Testis (tissue), 5 donors: ENCODE measurements at places on chromosomes 1 and 21. TPM values are rescaled to one million over a fixed set of nuclear protein-coding genes. Genes with fewer than 3 reads are reported as not detected.

Gene ZNF436
- total RNA-seq = 29.0 TPM

Gene GNAT2
- 3.0 TPM for total RNA-seq

Gene TMEM50A
- 52.6 TPM for total RNA-seq

Gene CD53
- total RNA-seq = 2.0 TPM

Gene KCNJ9
- 0.55 TPM for total RNA-seq

Gene AZIN2
- 68.7 TPM for total RNA-seq

Gene HMCN1
- total RNA-seq = 5.2 TPM

Gene WNT2B
- total RNA-seq = 10.6 TPM

Gene NTNG1
- 1.8 TPM for total RNA-seq

Gene MMEL1
- total RNA-seq = 17.2 TPM

Gene GPR153
- 5.7 TPM for total RNA-seq

Gene C1orf185
- 8.2 TPM for total RNA-seq

Gene C1orf116
- total RNA-seq = 0.31 TPM

Gene EXTL1
- total RNA-seq = 2.8 TPM

Gene HCN3
- total RNA-seq = 3.5 TPM

Gene CYYR1
- total RNA-seq = 4.6 TPM

Gene PIGR
- not detected for total RNA-seq

Gene SOAT1
- 24.1 TPM for total RNA-seq

DNA sequence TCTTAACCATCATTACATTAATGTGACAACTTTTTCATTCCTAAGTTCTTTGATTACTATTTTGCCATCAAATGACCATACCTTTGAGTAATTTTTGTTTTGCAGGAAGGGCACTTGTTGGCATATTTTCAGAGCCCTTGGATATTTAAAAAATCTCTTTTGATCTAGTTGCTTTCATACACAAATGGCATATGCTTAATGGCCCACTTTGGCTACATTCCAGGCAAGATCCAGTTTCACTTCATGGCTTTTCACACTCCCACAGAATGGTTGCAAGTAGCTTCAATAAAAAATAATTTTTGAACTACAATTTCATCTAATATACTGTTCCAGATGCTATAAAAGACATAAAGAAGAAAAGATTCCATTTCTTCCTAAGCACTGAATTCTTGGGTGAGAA is 18.1 kb downstream of the ADAM30 start:
- DNase-seq = no peak

DNA sequence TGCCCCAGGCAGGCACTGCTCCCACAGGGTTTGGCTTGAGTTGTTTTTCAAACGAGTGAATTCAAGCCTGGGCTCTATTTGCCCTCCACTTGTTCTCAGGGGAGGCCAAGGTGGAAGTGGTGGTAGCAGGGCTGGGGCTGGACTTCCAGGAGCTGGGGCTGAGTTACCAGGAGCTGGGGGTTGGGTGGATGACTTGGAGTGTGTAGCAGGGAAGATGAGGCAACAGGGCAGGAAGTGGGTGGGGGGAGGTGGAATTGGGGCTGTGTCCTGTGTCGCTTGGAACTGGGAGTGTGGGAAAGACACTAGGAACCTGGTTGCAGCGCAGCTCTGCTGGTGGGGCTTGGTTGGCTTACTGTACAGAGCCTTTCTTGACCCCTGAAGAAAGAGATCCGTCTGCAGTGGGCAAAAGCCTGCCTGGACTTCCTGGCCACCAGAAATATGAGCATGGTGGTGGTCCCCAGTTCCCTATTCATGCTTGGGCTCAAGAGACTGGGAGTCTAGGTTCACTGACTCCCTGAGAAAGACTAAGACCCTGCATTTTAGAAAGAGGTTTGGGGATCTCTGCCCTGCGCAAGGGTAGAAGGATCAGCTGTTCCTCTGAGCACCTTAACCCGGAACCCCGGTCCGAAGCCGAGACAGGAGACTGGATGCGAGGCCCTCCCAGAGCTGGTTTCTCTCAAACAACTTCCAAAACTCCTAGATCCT is 3.1 kb downstream of the TFAP2E start:
- DNase-seq = no peak

DNA sequence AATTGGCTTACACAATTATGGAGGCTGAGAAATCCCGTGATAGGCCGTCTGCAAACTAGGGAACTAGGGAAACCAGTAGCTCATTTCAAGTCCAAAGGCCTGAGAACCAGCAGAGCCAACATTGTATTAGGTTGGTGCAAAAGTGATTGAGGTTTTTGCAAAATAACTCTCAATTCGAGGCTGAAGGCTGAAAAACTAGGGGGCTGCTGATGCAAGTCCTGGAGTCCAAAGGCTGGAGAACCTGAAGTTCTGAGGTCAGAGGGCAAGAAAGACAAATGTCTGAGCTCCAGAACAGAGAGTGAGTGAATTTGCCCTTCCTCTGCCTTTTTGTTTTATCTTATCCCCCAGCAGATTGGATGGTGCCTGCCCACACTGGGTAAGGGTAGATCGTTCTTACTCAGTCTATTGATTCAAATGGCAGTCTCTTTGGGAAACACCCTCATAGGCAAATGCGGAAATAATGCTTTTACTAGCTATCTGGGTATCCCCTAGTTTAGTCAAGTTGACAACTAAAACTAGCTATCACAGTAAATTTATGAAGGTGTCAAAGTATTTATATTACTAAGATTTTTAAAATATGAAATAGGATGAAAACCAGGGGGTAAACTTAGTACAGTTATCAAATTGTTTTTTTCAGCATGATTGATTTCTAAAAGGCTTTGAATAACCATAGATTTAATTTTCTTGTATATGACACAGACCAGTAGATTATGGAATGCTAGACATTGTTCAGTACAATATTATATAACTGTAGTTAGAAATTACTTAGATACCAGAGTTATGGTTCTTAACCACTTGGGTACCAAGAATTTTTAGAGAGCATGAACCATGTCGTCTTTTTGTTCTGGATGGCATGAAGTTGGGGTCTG is 15.4 kb downstream of the RABGAP1L start:
- no peak for DNase-seq

- no peak for DNase-seq
Observed at GRCh38 chr1:109978761-109979488, 5.6 kb upstream of the AHCYL1 start.

- DNase-seq = no peak
Observed at GRCh38 chr1:244325056-244325758, 126.5 kb downstream of the ADSS2 start.

- peak; percentile 53 for DNase-seq
Observed at GRCh38 chr1:24289937-24290595, 29.1 kb upstream of the GRHL3 start.

GRCh38 chr1:10932088-10932487 is 80.4 kb upstream of the TARDBP start:
- DNase-seq = no peak

GRCh38 chr21:42164064-42164789 is 54.7 kb upstream of the ABCG1 start:
- peak; percentile 48 for DNase-seq

GRCh38 chr1:160774886-160775719 is 20.9 kb upstream of the LY9 start:
- no peak for DNase-seq

- DNase-seq = no peak
Observed at GRCh38 chr21:15122241-15122640, 57.4 kb upstream of the NRIP1 start.

- DNase-seq = no peak
Observed at GRCh38 chr1:9621032-9621431, 30.5 kb upstream of the PIK3CD start.

DNA sequence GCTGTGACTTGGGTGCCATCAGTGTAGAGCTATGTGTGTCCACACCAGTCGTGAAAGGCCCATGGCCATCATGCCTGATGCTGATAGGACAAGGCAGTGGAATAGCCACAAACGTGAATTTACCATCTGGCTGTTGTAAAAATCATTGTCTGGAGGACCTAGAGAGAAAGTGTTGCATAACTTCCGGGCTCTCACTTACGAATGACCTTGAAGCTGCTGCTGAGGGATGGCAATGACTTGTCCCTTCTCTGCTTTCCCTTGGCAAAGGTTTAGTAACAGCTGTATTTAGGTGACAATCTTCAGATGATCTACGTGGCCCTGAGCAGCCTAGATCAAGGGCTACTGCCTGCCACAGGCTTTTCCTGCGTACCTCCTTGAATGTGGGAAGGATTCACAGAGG is 5.8 kb downstream of the ATP1B1 start:
- DNase-seq = no peak

DNA sequence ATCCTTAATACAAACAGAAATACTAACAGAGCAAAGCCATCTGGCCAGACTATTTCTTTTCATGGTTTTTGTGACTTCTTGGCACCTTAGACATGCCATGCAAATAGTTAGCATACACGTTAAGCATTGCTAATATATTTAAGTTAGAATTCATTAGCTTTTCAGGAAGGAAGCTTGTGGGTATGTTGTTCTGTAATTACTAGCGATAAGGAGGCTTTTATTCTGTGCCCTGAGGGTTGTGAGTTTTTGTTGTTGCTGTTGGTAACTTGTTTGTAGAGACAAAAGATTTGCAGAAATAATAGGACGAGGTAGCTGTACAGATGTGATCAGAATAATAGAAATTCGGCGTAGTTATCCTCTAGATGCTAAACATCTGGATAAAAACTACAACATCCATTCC is 305.3 kb downstream of the TM2D1 start:
- DNase-seq = no peak

DNA sequence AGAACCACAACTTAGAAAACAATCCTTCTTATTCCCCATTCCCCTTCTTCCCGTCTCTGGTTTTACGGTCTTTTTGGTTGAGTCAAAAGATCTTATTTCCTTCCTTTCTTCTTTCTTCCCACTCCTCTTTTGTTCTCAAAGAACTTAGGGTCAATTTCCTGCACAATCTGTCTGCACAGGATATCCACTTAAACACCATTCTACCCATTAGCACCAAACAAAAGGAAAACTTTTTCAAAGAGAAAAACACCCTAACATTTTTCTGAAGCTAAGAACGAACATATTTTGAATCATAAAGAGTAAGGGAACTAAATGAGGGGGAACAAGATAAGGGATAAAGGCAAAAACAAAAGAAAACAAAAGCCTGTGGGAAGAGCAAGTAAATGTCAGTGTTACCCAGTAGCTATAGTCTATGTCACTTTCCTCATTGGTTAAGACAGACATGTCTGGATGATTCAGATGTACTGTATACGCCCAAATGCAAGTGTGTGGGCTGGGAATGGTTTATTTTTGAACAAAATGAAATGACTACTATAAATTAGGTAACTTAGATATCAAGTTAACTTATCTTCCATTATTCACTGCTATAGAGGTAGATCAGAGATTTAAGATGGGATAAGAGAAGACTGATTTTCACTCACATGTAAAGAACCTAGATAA is 59.9 kb downstream of the TOR3A start:
- no peak for DNase-seq

- no peak for DNase-seq
Observed at GRCh38 chr1:93007941-93008577, 46.8 kb upstream of the DIPK1A start.

GRCh38 chr1:48208251-48208650 is 14.3 kb upstream of the SLC5A9 start:
- DNase-seq = no peak

GRCh38 chr1:23168079-23168444 is 594 bp downstream of the LUZP1 start:
- DNase-seq = peak; percentile 42

GRCh38 chr1:229114850-229115365 is 156.0 kb upstream of the RAB4A start:
- no peak for DNase-seq

DNA sequence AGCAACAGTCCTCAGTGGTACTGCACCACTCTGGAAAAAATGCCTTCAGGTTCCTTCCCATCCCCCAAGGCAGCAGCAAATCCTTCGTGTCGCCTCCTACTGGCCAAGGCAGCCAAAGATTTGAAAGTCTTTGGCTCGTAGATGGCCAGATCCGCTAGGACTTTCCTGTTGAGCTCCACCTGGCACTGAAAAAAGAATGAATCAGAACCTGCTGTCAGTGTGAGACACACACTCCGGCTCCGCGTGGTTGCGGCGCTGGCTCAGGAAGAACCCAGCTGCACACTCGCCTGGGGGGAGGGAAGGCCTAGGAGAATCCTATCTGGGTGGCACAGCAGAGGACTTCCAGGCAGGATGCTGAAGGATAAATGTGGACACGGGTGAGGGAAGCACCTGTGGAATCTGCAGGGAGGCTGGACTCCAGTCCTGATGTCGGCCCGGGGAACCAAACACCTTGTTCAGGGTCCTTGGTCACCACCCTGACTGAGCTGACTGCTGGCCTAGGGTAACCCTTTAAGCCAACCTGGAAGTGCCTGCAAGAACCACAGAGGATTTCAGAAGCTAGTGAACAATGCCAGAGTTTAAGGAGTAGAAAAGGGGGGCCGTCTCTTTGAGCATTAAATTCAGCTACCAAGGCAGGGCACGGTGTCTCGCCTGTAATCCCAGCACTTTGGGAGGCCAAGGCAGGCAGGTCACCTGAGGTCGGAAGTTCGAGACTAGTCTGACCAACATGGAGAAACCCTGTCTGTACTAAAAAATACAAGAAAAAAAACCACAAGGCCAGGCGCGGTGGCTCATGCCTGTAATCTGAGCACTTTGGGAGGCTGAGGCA is 3.2 kb upstream of the CCNL2 start:
- DNase-seq = no peak

GRCh38 chr1:194866153-194866552 is 1679.7 kb upstream of the B3GALT2 start:
- DNase-seq = no peak

DNA sequence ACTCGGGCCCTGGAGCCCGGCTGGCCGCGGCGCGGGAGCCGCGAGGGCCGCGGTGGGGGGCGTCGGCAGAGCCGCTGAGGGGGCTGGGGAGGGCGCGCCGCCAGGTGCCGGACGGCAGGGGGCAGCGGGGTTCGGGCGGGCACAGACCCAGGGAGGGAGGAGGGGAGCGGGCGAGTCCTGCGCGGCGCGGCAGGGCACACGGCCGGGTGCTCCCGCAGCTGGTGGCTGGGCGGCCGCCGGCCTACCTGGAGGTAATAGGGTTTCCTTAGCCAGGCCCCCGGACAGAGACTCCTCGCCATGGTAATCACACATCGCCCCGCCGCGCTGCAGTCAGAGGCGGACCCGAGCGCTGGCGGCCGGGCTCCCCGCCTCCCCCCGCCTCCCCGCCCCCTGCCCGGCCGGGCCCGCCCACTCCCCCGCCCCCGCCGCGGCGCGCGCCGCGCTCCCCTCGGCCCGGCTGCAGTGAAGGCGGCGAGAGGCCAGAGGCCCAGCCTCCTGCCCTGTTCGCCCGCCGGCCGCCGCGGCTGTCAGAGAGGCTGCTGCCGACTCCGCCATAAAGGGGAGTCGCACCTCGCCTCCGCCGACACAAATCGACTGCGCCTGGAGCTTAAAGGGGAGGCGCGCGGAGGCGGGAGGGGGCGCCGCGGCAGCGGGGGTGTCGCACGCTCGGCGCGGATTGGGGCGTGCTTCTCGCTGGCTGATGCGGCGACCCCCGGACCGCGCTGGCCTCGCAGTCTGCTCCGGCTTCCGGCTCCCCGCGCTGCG is at the start of gene DIPK1A:
Gene DIPK1A (minus strand): TSS at position 332 of the 765 bp plus-strand sequence. CDS start 33 bp downstream, at position 299.
- peak; percentile 85 for DNase-seq

DNA sequence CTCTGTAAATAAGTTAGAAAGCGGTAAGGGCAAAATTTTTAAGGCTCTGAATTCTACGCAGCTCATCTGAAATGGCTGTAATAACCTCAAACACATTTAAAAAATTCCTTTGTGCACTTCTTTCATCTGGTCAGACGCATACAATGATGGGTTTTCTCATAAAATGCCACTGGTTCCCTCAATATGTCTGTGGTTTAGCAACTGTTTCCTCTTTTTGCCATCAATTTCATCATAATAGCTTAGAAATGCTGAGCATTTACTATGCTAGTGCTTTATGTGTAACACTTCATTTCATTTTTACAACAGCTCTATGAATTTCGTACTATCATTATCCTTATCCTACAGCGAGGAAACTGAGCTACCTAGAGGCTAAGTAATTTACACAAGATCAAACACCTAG is 35.3 kb upstream of the DMRTA2 start:
- no peak for DNase-seq

- no peak for DNase-seq
Observed at GRCh38 chr21:31973402-31973944, 100.7 kb downstream of the HUNK start.
